Right lobe of liver (tissue), 6 donors: ENCODE measurements at places on chromosomes 1 and 21. TPM values are rescaled to one million over a fixed set of nuclear protein-coding genes. Genes with fewer than 3 reads are reported as not detected.

The SIKE1 gene
- total RNA-seq: 22.7 TPM

The HES5 gene
- not detected for total RNA-seq

The C1QC gene
- 123 TPM for total RNA-seq

The FAM229A gene
- 2.5 TPM for total RNA-seq

The OLIG1 gene
- not detected for total RNA-seq
